ENCODE measurements at places on chromosomes 13 and 19.

GRCh38 chr13:110518571-110518970 lies 43.0 kb downstream of the RAB20 start:
- DNase-seq: no peak

- no peak for DNase-seq
Measured at GRCh38 chr19:3115411-3115810, 20.4 kb upstream of the GNA15 start.

- DNase-seq: no peak
Measured at GRCh38 chr13:44259045-44260027, 114.3 kb upstream of the SERP2 start.

- no peak for DNase-seq
Measured at GRCh38 chr19:15971224-15971780, 22.5 kb downstream of the OR10H4 start.

DNA sequence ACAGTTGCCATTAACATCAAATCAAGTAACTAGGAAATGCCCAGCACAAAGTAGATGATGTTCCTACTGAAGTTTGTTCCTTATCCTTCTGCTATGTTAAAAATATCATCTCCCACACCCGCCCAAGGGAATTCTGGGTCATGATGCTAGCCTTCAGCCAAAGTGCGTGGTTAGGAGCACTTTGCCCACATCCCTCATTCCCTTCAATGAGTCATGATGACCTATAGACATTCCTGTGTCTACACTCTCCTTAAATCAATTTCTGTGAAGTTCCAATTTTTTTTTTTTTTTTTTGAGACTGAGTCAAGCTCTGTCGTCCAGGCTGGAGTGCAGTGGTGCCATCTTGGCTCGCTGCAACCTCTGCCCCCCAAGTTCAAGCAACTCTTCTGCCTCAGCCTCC lies 17.0 kb downstream of the RXFP2 start:
- DNase-seq: no peak

DNA sequence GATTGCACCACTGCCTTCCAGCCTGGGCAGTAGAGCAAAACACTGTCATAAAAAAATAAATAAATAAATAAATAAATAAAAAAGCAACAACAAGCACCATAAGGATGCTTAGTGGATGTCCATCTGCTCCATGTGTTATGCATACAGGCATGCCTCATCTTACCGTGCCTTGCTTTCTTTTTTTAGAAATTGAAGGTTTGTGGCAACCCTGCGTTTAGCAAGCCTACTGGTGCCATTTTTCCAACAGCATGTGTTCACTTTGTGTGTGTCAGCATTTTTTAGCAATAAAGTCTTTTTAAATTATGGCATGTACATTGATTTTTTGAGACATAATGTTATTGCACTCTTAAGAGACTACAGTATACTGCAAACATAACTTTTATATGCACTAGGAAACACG lies 68.3 kb downstream of the PEPD start:
- no peak for DNase-seq

GRCh38 chr13:43573802-43574514 lies 212.8 kb downstream of the ENOX1 start:
- no peak for DNase-seq

GRCh38 chr13:45873491-45874325 lies 22.2 kb upstream of the SIAH3 start:
- no peak for DNase-seq

GRCh38 chr13:95150555-95150954 lies 150.7 kb downstream of the ABCC4 start:
- DNase-seq: no peak

GRCh38 chr19:48244281-48244680 lies 11.4 kb downstream of the CARD8 start:
- DNase-seq: no peak

GRCh38 chr19:7489609-7490044 lies 792 bp upstream of the PEX11G start:
- no peak for DNase-seq

DNA sequence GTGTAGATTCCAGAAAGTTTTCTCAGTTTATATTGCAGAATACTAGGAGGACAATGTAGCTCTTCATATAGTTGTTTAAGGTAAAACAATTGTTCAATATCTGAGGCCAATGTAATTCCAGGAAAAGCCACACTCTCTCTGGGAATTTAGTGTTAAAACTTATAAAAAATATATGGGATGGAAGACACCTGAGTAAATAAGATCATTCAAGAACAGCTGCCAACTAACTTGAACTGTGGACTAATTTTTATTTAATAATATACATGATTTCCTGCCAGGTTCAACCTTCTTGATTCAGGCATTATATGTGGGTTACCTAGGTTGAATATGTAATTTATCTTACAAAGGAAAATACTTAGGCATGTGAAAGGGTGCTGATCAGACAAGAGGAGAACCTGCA lies 841.1 kb upstream of the PRR20A start:
- no peak for DNase-seq

DNA sequence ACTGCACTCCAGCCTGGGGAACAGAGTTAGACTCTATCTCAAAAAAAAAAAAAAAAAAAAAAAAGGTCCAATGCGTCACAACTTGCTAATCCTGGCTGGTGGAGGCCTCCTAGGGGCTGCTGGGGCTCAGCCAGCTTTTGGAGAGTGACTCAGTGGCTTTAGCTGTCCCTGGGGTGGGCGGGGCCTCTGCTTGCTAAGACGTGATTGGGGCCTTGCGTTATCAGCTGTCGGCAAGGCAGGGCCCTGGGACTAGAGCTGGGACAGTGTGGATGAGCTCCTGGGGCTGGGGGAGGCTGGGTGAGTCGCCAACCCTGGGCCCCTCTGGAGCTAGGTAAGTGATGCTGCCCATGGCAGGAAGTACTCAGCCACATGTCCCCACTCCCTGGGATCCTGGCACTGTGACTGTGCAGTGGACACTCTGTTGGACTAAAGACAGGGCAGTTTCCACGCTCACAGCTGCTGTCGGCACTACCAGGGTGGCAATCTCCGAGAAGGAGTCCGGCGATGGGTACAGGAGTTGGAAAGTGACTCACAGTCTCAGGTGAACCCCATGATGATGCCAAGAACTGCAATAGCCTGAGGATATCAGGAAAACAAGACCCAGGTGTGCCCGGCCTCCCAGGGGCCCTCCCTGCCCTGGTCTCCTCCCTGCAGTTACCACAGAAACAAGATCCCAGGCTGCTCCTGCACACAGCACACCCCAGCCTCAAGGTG lies 32.2 kb downstream of the F2RL3 start:
- no peak for DNase-seq

GRCh38 chr13:109314101-109314500 lies 472.3 kb downstream of the IRS2 start:
- DNase-seq: no peak

DNA sequence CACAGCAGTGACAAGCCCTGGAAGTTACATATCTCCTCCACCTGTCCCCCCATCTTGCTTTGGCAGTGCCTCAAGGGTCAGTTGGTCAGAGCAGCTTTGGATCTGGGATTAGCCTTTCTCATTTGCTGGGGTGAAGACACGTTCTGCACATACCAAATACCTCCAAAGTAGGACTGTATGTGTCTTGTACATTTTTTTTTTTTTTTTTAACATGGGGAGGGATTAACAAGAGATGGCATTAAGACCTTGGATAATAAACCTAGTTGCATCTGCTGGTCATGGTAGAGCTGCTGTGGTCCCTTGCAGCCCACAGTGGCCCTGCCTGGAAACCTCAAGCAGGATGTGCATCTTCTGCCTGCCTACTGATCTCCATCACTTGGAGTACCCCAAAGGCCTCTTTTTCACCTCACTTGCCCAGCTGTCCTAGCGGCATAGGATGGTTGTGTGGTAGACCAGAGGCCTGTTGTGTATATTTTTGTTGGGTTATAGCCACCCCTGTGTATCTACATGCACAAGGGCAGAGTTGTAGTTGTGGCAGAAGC lies 2.5 kb downstream of the RPS19 start:
- no peak for DNase-seq

DNA sequence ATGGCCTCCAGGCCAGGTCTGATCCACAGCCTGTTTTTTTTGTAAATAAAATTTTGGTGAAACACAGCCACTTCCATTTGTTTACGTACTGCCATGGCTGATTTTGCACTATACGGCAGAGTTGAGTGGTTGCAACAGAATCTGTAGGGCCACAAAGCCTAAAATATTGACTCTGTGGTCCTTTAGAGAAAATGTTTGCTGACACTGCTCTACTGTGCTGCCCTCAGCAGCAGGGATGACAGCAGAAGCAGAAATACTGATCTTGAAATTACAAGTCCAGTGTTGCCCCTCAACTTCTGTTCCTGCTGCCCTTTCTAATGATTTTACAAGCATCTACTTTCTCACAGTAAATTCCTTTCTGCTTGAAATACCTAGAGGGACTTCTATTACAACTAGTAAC lies 245.2 kb downstream of the RGCC start:
- no peak for DNase-seq

DNA sequence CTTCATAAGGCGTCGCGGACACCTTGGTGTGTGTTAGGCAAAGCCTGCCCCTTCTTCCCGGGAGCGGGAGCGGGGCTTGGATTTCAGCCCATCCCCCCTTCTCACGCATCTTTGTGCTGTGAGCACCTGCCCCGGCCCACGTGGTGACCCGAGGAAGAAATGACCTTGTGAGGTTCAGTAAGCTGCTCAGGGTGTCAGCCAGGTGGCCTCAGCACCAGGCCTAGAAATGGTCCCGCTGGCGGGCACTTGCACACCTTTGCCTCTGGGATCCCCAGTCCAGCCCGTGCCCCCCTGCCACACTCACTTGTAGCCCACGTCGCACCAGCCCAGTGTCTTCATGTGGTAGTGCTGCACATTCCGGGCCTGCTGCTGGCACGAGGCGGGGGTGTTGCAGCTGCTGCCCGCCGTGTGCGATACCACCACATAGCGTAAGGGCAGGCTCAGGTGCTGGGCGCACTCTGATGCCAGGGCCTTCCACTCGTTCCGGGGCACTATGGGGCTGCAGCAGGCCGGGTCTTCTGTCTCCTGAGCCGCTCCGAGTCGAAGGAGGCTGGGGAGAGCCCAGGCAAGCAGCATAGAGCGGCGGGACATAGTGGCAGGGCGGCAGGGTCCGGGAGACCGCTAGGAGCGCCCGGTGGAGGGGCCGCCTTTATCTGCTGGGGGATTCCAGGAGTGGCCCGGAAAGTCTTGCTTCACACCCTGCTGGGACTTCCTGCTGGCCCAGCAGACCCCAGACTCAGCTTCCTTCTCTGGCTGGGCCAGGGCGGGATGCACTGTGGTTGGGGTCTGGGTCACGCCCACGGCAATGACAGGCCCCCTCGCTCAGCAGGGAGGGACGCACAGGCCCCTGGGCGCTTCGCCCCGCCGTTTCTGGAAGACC lies at the start of gene PGLYRP1:
Gene PGLYRP1, minus strand, starts transcription at position 623 of the 880 bp plus-strand sequence. Its CDS starts 32 bp downstream, at position 591.
- DNase-seq: no peak

- DNase-seq: no peak
Measured at GRCh38 chr13:114173745-114174144, 5.3 kb upstream of the CFAP97D2 start.

DNA sequence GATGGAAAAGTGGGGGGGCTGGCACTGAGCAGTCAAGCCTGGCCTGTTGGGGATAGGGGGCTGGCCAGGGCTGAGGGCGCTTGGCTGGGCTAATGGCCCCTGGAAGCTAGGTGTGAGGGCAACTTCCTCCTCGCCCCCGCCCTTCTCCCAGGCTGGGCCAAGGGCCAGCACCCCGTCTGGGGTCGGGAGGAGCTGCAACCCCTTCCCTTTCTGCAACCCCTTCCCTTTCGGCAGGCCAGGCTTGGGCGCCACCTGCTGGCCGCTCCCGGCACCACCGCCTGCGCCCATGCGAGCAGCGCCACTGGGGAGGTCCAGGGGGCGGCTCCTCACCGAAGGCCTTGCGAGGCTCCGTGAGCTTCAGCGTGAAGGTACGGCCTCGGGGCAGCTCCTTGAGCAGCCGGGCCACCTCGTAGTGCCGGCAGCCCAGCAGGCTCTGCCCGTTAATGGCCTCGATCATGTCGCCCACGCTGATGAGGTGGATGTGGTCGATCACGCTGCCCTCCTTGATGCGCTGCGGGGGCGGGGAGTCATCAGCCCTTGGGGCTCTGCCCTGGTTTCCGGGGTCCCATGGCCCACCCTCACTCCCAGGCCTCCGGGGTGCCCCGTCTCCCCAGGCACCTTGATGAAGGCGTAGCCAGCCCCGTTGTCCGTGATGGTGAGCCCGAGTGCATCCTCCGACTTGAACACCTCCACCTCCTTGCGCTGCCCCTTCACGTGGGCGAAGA lies 5.0 kb upstream of the PTGER1 start:
- DNase-seq: no peak

DNA sequence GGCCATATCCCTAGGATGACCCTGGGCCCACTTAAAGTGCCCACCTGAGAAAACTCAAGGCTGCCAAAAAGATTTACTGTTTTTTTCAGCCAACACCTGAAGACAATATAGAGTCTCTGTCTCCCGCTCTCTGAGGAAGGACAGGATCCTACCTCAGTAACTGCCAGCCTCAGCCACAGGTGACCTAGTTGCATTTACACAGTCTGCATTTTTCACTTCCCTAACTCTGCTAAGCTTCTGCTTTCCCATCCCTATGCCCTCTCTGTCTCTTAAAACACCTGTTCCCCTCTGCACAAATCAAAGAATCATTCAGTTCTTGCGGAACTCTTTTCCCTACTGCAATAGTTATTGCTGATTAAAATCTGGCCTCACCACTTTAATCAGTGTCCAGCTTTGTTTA lies 609.5 kb downstream of the UQCRFS1 start:
- DNase-seq: no peak

DNA sequence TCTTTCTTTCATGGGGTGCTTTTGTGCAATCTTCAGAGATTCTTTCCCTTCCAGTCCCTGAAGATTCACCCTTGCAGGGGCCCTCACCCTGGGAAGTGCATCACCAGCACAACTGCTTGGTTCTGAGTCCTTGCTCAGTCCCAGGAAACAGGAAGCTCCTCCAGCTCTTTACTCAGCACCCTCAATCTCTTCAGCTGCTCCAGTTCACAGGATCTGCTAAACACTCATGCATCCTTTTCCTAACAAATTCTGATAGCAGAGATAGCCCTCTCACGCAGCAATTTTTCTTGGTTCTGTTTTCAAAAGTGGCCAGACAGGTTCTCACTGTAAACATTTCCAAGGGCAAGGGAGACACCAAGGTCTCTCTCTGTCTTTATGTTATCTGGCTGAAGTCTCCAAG lies 823.1 kb downstream of the LIG4 start:
- no peak for DNase-seq

Data from mesothelial cell of epicardium (in vitro differentiated cells).